ENCODE measurements at places on chromosomes 4 and X.

- no peak for DNase-seq
Measured at GRCh38 chrX:110374559-110374958, 15.9 kb downstream of the RTL9 start.

GRCh38 chr4:183905593-183906488 lies 734 bp downstream of the STOX2 start:
- DNase-seq: peak; percentile 89

DNA sequence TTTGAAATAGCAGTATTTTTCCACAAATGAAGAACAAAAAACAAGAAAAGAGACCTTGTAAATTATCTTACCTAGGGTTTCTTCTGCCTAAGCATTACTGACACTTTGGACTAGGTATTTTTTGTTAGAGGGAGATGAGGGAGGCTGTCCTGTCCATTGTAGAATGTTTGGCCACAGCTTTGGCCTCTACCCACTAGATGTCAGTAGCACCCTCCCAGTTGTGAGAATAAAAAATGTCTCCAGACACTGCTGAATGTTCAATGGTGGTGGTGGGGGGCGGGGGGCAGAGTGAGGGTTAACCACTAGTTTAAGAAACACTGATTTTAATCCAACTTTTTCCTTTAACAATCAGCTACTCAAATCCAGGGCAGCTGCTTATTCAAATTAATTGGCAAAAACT lies 25.8 kb downstream of the OTUD4 start:
- DNase-seq: no peak

- DNase-seq: no peak
Measured at GRCh38 chr4:18391354-18391728, 369.8 kb upstream of the LCORL start.

DNA sequence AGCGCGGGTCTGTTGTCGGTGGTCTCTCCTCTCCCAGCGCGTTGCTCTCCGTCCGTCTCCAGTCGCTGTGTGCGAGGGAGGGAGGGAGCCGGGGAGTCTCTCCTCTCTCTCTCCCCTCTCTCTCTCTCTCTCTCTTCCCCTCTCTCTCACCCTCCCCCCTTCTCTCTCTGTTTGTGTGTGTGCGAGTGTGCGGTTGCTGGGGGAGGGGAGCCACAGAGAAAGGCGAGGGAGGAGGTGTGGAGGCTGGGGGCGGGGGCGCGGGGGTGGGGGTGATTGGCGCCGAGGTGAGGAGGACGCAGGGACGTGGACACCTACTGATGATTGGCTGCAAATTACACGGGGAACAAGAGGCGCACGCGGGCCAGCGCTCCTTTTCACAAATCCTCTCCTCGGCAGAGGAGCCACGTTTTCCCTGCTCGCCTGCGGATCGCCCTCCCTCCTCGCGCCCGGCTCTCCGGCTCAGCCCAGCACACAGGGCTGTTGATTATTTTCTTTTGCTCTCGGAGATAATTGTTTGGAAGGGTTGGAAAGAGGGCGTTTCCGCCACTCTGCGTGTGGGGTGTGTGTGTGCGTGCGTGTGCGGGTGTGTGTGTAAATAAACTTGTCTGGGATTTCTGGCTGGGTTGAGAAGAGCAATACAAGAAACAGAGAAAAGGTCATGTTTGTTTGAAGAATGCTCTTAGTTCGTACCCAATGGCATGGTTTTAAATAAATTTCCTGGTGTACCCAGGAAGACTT lies at the start of gene CXXC4:
TSS of gene CXXC4 (minus strand) at position 73 of the 738 bp plus-strand sequence. CDS start 3,092 bp downstream, outside the sequence.
- no peak for DNase-seq

- DNase-seq: no peak
Measured at GRCh38 chr4:1813915-1814314, 20.8 kb downstream of the FGFR3 start.

DNA sequence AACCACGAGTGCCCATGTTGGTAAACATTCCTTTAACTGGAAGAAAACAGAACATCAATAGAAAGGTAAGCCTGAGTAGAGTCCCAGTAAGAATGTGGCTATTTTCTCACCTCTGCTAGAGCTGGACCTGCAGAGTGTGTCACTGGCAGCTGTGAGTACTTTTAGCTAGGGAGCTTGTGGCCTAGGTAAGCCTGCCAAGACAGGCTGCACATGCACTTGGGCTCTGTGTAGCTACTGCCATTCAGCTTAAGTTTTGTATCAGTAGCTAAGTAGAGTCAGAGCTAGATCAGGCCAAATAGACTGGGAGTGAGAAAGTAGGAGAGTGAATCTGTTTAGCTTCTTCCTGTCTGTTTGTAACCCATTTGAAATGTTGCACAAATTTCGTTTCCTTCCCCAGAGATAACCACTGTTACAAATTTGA lies 35.3 kb downstream of the RBPJ start:
- DNase-seq: no peak

- no peak for DNase-seq
Measured at GRCh38 chr4:1534876-1535526, 128.8 kb upstream of the NKX1-1 start.

DNA sequence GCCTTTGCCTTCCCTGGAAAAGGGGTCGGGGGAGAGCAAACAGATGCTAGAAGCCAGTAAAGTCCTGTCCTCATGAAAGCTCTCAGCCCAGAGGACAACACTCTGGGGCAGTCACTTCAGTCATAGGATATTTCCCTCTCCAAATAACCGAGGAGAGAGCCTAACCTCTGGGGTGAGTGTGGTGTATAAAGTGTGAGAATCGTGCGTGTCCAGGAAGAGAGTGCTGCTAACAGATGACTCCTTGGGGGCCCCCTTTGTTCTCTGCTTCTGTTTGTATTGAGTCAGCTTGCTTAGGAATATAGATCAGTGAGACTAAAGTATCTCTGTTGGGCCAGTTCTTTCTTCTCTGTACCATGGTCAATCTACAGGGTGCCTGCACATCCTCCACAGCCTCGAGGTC lies 247.2 kb downstream of the PALLD start:
- no peak for DNase-seq

GRCh38 chrX:107750263-107750662 lies 25.3 kb downstream of the TSC22D3 start:
- no peak for DNase-seq

GRCh38 chr4:52103319-52103718 lies 52.2 kb downstream of the SPATA18 start:
- DNase-seq: peak; percentile 9

- DNase-seq: no peak
Measured at GRCh38 chrX:153572601-153573000, 26.3 kb downstream of the CCNQ start.

GRCh38 chrX:20421275-20421674 lies 154.6 kb upstream of the RPS6KA3 start:
- no peak for DNase-seq

GRCh38 chrX:17494216-17494615 lies 119.2 kb downstream of the NHS start:
- no peak for DNase-seq

DNA sequence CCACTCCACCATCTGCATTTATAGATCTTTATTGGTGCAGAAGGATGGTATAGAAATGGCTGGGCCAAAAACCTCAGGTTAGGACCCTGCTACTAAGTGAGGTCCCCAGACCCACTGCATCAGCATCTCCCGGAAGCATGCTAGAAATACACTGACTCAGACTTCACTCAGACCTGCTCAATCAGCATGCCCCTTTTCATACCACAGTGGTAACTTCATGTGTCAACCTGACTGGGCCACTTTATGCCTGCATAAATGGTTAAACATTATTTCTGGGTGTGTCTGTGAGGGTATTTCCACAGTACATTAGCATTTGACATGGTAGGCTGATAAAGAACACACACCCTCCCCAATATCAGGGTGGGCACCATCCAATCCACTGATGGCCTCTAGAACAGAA lies 118.6 kb upstream of the VCX3B start:
- DNase-seq: no peak

DNA sequence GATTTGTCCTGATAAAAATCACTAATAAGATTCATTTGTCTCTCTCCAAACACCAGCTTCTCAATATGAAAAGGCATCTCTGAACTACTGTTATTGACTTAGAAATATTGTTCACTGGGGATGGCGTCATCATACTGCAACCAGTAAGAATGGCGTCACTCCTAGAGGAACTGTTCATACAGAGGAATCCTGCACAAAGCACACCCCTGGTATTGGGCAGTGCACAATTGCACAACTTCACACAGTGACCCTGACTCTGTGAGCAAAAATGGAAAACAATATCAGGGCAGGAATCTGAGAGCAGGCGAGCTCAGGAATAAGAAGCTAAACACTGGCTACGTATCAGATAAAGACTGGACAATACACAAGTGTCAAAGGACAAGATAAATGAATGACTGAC lies 66.7 kb upstream of the PNPLA4 start:
- no peak for DNase-seq

DNA sequence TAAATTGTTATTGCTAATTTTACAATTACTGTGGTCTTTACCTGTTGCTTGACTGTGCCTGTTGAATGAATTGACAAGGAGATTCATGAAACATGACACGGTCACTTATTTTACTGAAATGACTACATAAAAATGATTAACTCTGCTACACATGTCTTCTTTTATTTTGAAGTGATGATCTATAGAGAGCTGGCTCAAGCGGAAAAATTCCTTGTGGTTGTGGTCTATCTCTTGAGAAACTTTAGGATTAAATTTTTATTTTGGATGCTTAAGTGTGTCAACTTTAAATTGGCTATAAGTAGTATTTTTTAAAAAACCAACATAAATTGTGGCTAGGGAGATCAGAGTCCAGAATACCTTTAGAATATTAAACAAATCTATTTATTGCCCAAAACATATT lies 131.8 kb upstream of the PITX2 start:
- no peak for DNase-seq

DNA sequence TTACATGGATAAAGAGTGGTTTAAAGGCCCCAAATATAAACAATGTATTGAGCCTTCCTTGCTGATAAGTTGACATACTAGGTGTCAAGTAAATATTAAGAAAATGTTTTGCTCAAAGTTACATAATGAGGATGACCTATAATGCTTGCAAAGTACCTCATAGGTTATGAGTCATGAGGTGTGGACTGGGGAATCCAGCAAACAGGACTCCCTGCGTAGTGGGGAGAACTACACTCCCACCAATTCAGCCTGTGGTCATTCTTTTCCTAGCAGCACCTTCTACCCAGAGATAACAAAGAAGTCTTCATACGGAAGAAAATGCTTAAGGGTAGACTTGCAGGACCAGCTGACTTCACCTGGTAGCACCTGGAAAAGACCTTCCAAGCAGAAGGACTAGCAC lies 418.9 kb upstream of the CPEB2 start:
- DNase-seq: no peak

DNA sequence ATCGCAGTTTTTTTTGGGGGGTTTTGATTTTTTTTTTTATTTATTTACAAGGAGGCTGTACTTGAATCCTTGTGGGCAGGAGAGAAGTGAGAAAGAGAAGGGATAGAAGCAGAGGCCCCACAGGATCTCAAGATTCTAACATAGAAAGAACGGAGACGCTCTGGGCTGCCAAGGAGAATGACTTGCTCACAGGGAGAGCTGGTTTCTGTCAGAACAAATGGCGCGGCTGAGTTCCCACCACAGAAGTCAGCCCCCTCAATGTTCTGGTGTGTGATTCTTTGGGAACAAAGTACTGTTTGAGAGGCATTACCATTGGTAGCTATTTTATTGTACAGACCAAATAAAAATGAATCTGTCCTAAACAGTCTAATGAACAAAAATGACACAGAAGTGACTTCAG lies 80.6 kb downstream of the ATXN3L start:
- DNase-seq: no peak

DNA sequence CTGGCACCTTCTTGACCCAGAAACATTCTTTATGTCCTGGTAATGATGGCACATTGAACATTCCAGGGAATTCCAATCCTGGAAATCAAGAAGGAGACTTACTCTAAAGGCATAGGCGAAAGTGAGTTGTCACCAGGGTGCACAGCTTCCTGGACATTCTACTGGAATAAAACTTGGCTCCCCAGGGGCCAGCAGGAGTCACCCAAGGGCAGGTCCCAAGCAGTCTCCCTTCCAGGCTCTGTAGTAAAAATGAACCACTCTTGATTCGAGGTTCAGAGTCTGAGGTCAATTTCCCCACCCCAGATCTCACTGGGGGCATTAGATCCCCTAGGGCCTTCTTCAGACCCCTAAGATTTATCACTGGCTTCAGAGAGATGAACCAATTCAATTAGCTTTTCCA lies 338.7 kb upstream of the GATB start:
- no peak for DNase-seq
